GM13976 (cell line): ENCODE measurements at places on chromosomes 16 and 17.
A peak's percentile ranks its signal among the peaks of the same experiment; 100 is the strongest.

GRCh38 chr16:25941800-25942499 lies 250.2 kb downstream of the HS3ST4 start:
- no peak for DNase-seq

- DNase-seq, result no peak
Observed at GRCh38 chr17:73168667-73169066, 3.9 kb downstream of the SSTR2 start.

GRCh38 chr17:74231928-74232907 lies 18.8 kb downstream of the TTYH2 start:
- no peak for DNase-seq

DNA sequence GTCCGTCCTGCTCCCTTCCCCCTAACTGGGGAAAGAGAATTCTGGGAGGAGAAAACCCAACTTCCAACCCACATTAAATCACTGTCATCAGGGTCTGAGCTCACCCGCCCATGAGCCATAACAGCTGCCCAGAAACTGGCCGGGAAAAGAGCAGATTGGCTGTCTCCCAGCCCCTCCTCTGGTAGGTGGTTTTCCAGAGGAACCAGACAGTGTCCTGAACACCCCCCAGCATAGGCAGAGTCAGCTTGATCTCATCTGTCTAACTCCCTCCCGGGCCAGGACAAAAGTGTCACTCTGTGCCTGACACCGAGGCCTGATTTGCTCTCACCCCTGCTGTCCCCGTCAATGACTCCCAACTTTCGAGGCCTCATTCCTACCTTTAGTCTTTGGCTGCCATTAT lies 197.0 kb downstream of the AXIN2 start:
- DNase-seq, result no peak

GRCh38 chr17:73759734-73760438 lies 115.6 kb upstream of the SDK2 start:
- DNase-seq, result no peak

GRCh38 chr16:50578137-50578536 lies 29.9 kb downstream of the NKD1 start:
- DNase-seq, result no peak

DNA sequence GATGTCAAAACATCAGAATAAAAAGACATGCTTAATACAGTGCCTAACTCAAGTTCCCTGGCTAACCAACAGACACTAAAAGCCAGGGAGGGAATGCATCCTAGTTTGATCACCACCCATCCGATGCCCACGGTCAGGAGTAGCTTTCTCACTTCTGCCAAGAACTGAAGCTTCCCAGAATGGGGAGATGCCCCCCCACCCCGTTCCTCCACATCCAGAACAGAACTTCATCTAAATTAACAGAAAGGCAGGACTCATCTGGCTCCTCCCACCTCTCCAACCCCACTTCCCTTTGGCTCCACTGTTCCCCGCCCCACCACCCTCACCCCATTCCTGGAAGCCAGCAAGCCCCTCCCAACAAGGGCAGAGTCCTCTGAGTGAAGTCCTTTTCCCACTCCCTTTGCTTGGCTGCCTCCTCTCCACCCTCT lies 33.7 kb downstream of the GDE1 start:
- no peak for DNase-seq

GRCh38 chr17:58527306-58527705 lies 12.9 kb upstream of the MTMR4 start:
- DNase-seq, result no peak

GRCh38 chr17:75048249-75048878 lies 1.3 kb downstream of the KCTD2 start:
- DNase-seq, result no peak

- peak; percentile 67 for DNase-seq
Observed at GRCh38 chr16:28218109-28218508, 6.3 kb upstream of the XPO6 start.

- DNase-seq, result no peak
Observed at GRCh38 chr17:52202520-52203080, 44.1 kb upstream of the CA10 start.
